ENCODE measurements at places on chromosomes 12 and 14.

DNA sequence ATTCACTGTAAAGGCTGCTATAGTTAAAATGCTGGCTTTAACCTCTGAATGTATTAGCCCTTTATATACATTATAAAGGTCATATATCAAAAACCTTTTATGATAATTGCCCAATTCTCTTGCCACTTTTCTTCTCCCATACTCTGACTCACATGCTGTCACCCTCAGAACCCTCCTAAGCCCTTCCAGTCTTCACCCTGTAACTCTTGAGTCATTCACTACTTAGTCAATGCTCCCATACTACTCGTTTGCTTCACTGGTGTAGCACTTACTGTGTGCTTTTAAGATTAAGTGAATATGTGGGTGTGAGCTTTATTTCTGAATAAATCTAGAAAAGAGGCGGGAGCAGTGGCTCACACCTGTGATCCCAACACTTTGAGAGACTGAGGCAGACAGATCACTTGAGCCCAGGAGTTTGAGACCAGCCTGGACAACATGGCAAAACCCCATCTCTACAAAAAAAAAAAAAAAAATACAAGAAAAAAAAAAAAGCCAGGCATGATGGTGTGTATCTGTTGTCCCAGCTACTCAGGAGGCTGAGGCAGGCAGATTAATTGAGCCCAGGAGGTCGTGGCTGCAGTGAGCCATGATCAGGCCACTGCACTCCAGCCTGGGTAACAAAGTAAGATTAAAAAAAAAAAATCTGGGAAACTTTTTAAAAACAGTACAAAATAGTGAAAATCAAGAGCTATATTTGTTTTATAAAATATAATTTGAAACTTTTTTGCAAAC, 37.6 kb downstream of the SPATA7 start:
- no peak for DNase-seq

DNA sequence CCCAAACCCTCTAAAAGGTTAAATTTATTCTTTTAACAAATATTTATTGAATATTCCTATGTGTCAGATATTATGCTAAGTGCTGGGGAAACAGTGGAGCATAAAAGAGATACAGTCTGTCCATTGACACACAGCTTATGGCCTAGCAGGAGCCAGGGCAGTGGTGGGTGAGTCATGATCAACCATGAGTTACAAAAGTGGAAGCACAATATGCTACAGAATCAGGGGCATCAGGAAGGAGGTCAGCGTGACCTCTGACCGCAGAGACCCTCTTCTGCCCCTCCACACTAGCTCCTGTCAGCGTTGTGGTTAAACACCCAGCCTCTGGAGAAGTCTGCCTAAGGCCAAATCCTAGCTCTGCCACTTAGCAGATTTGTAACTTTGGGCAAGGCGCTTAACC, 4.7 kb upstream of the PPP1R1A start:
- no peak for DNase-seq

DNA sequence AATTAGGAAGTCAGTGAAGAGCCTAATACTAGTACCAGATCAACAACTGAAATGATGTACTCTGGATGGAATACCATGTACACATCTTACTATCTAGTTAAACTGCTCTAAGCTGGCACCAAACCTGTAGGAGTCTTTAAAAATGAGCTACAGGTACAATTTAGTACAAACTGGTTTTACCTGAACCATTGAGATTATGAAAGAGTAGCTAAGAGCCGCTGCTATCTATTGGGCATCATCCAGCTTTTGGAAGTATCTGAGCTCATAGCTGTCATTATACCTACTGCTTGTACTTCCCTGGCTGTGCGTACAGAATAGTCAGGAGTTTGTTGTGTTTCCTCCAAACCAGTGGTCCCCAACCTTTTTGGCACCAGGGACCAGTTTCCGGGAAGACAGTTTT, 12.4 kb downstream of the TBC1D30 start:
- no peak for DNase-seq

GRCh38 chr14:74029136-74029535, 10.0 kb downstream of the BBOF1 start:
- no peak for DNase-seq

- DNase-seq, result no peak
These were observed 119.1 kb downstream of the CEP83 start for GRCh38 chr12:94340573-94340972.

DNA sequence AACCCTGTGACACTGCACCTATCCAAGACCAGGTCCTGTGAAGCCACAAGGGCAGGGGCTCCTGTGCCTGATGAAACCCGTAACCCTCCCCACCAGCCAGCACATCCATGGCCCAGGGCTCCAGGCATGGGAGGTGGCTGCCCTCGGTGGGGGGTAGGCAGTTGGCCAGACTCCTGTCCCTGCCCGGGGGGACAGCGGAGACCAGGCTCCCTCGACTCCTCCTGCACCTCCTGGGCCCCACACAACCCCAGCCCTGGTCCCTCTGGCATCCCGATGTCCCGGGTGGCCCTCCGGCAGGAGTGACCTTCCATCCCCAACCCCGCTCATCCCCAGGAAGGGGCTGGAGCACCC, 11.4 kb downstream of the AKT1 start:
- DNase-seq, result no peak

DNA sequence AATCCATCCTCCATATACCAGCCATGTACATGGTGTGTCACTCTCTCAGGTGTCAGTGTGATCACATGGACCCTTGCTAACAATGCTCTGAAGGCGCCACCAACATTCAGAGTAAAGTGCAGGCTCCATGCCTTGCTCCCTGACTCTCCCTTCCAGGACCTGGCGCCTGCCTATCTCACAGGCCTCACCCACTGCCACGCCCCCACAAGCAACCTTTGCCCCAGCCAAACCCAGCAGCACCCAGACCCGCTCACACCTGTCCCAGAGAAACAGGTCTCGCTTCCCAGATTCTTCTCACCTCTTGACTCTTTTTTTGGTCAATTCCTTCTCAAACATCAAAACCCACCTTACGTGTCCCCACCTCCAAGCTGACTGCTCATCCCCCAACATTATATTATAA, 52.3 kb downstream of the KCNK10 start:
- no peak for DNase-seq

- DNase-seq, result no peak
These were observed 38.2 kb upstream of the INF2 start for GRCh38 chr14:104650981-104651875.

- DNase-seq, result no peak
These were observed 382.4 kb downstream of the VRK1 start for GRCh38 chr14:97179573-97179972.

DNA sequence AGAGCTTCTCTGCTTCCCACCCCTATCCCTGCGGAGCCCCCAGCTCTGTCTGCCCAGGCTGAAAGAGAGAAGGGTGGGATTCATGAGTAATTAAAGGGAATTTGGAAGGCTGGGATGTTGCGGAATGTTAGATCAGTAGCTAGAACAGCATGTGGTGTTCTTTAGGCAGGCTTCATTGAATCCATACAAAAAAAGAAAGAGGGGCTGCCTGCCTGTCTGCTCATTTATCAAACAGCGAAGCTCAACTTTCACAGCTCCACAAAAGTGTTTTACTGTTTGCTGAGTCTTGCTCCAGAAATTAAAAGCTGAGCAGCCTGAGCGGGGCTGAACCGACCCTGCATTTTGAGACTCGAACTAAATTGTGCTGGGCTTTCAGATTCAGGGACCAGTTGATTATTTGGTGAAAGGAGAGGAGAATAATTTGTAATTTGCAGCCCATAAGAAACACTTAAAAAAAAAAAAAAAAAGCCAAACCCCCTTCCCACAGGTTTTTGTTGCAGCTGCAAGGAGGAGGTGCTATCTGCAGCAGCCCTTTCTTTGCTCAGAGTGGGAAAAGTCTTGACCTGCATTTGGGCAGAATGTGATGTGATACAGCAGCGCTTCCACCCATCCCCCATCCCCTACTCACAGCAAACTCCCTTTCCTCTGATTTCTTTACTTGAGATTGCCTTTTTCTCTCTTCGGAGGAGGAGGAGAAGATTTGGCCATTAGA, 89.7 kb downstream of the RFX4 start:
- DNase-seq, result no peak

DNA sequence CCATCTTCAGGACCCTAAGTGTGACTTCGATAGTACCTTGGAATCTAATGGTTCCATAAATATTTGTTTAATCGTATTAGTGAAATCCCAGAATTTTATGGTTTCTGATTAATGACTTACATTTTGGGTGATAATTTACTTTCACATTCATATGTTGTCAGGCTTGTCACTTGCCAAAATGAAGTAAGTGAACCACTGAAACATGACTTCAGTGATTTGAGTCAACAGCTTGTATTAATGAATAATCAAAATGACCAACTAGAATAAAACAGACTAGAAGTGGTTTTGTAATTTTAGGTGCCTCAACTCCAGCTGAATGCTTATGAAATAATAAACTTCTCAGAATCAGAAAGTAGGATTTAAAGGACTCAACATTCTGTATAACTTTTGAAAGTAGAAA, 517.1 kb downstream of the PRKD1 start:
- DNase-seq, result no peak

- no peak for DNase-seq
These were observed 8.3 kb upstream of the CCND2 start for GRCh38 chr12:4265280-4265679.

DNA sequence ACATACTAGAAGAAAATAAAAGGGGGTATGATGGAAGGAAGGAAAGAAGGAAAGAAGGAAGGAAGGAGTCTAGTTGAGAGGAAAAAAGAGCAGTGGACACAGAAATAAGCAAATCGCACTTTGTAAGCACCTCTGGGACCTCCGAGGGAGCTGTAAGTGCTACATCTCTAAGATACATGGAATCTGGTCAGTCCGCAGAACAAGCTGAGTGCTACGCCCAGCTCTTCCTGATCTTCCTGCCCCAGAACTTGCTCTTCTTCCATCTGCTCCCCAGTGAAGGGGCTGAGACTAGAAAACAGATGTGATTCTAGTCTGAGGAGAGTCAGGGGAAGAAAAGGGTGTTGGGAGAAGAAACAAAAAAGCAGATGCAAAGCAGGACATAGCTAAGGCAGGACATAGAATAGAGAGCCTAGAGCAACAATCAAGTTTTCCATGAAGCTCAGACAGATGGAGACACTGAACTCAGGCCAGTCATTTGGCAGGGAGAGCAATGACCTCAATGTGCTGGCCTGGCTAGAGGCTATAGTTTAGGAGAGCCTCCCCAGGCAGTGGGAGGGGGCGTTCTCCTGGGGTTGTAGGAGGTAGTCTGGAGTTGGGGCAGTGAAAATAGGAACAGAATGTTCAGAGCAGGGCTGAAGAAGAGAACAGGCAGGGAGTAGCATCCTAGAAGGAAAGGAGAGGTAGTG, 1.7 kb upstream of the MFAP5 start:
- DNase-seq, result no peak

DNA sequence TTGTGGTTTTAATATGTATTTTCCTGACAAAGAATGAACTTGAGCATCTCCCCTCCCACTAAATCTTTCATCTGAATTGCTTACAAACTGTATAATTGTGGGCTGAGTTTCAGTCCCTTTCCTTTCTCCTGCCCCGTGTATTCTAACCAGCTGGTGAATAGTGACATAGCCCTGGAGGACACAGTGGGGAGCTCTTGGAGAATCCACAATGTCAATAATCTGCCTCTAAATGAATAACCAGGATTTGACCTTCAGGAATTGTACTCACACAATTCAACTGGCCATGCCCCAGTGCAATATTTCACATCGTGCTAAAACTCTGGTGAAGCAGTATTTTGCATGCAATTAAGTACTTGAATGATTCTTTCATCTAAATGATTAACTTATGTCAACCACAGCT, 177.2 kb downstream of the C12orf42 start:
- DNase-seq, result no peak

DNA sequence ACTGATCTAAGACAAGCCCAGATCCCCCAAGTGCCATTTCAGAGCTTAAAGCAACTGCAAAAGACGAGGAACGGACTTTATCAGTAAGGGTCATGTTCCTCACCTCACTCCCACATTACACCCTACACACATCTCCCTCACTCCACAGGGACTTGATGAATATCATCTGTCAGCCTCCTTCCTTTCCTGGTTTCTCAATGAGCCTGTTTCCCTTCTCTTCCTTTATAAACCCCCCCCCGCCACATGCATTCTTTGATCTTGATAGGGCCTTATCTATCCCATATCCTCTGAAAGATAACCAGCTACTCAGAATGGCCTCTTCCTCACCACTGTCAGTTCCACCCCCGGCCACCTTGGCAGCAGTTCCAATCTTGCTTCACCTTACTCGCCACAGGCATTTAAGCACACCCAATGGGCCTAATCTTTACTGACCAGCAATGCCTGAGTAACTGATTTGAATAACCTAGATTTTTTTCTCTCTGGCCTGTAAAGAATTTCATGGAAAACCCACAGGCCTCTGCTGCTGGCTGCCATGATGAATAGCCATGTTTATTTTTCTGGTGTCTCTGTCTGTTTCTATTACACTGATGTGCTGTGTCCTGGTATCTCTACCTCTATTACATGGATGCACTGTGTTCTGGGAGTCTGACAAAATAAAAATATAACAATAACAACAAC, 138.7 kb downstream of the PHLDA1 start:
- no peak for DNase-seq

- no peak for DNase-seq
These were observed 14.9 kb downstream of the UBE3B start for GRCh38 chr12:109492371-109492770.

DNA sequence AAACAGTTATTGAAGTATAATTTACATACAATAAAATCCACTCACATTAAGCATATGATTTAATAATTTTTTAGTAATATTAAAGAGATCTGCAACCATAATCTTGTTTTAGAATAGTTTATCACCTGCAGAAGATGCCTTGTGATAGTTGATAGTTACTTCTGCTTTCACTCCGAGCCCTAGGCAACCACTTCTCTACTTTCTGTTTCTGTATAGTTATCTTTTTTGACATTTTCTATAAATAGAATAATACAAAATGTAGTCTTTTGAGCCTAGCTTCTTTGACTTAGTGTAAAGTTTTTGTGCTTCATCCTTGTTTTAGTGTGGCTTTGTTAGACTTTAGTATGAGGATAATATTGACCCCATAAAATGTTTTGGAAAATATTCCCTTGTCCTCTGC, 111.0 kb downstream of the MNAT1 start:
- DNase-seq, result no peak

GRCh38 chr12:104551-105081, 38.0 kb downstream of the IQSEC3 start:
- no peak for DNase-seq

DNA sequence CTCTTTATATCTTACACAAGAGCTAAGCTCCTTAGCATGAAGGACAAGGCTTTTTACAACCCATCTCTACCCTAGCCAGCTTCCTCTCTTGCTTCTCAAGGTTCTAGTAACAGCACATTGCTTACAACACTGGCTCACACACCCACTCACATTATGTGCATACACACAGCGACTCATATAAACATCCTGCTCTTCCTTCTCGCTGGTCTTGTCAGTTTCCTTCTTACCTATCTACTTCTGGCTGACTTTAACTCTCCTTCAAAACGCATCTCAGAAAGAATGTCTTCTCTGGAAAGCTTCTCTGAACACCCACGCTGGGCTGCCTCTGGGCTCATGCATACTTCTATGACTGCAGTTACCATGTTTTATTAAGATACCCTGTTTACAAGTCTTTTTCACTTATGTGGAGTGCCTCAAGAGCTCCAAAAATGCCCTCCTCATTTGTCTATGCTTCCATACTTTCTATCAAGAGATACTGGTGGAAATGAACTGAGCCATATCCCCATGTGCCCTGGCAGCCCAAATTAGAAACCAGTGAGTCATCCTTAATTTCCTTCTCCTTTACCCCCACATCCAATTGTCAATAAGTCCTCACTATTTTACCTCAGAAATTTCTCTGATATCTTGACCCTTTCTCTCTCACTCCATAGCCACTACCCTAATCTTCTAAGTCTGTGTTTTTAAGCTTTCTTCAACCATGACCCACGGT, 126.9 kb upstream of the KRAS start:
- no peak for DNase-seq

Measured in stimulated activated CD8-positive, alpha-beta memory T cell treated with anti-CD3 and anti-CD28 coated beads, Interleukin-4, amount 100 ng/mL, for 1 hour (primary cell).